Fibroblast of skin of back (primary cell): ENCODE measurements at places on chromosomes 2 and 18.
A peak's percentile ranks its signal among the peaks of the same experiment; 100 is the strongest.

GRCh38 chr2:1459727-1460126 is 46.5 kb downstream of the TPO start:
- no peak for DNase-seq

GRCh38 chr2:209946539-209946938 is 55.9 kb upstream of the RPE start:
- no peak for DNase-seq

- DNase-seq = peak; percentile 73
Observed at GRCh38 chr18:36296650-36297416, 680 bp upstream of the FHOD3 start.

GRCh38 chr18:48022021-48022420 is 91.6 kb upstream of the SMAD2 start:
- no peak for DNase-seq

DNA sequence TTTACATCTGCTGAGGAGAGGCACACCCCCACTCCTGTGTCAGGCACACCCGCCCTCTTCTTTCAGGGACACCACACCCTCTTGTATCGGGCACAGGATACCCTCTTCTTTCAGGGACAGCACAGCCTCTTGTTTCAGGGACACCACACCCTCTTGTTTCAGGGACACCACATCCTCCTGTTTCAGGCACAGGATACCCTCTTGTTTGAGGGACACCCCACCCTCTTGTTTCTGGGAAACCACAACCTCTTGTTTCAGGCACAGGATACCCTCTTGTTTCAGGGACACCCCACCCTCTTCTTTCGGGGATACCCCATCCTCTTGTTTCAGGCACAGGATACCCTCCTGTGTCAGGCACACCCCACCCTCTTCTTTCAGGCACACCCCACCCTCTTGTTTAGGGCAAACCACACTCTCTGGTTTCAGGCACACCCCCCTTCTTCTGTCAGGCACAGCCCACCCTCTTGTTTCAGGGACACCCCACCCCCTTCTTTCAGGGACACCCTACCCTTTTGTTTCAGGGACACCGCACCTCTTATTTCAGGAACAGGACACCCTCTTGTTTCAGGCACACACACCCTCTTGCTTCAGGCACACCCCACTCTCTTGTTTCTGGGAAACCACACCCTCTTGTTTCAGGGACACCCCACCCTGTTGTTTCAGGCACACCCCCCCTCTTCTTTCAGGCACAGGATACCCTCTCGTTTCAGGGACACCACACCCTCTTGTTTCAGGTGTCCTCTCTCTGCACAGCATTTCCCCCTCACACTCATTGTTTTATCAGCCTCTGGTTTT is 96.2 kb downstream of the TPO start:
- DNase-seq = no peak

- no peak for DNase-seq
Observed at GRCh38 chr2:180662941-180663471, 317.4 kb upstream of the UBE2E3 start.

DNA sequence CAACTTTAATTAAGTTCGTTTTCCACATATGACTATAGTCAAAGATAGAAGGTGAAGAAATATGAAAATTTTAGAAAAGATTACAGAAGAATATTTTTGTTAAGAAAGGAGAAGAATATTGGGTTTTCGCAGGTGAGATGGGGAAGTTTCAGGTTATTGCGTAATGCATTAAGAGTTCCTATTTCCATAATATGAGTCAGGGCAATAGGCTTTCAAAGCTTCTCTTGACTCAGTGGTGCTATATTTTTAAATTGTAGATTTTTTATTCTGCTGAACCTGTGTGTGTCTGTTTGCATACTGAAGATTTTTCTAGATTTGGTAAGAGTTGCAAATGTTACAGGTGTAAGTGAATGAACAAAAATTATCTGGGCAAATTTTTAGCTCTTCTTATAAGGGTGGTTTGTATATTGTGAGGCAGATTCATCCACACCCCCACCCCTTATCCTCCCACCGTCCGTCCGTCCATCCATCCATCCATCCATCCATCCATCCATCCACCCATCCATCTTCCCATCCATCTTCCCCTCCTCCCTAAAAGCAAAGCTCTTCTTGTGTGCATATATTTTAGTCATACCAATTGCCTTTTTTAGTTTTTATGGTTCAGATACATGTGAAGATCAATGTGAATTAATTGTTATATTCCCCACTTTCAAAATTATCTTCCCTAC is 69.6 kb downstream of the MYO1B start:
- no peak for DNase-seq

- peak; percentile 17 for DNase-seq
Observed at GRCh38 chr2:111149882-111150455, 29.3 kb downstream of the BCL2L11 start.

DNA sequence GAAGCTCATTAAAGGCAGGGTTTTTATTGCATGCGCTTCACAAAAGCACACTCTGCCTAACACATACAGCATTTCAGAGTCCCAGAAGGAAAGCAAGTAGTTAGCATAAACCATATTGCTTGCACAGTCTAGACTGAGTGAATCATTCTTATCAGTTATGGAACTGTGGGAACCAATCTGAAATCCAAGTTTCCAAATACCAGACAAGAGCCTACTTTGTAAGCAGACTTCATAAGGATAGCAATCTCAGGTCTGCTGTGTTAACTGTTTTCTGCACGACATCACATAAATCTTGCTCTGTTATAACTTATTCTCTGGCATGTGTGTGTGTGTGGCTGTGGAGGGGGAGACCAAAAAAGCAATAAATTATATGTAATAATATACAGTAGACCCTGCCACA is 608.1 kb upstream of the REG3G start:
- no peak for DNase-seq

DNA sequence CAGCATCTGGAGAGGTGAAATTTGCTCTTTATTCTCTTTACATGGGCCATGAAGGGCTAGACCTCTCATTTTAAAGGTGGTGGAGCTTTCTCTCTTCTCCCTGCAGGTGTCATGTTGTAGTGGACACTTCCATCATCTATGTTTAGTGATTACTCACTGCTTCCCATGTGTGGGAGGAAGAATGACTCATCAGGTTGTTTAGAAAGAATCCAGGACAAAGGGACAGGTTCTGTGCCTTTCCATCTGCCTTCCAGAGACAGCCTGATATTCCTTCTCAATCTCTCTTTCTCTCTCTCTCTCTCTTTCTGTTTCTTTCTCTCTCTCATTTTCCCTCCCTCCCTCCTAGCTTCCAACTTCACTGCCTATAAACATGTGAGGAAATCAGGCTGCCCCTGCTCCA is 38.7 kb downstream of the SCG2 start:
- peak; percentile 60 for DNase-seq

DNA sequence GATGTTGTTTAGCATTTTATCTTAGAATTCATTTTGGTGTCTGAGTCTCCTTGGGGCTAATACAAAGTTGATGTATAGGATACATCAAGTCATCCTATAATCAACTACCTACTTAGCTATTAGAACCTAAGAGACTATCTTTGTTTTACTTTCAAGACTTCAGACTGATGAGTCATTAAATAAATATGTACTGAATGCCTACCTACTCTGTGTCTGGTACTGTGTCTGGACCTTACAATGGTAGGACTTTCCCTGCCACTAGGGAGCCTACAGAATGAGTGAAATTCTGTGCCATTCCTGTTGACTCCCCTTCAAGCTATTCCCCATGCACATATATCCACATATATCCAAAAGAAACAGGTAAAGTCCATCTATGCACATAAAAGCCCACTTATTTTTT is 114.5 kb downstream of the ERBB4 start:
- peak; percentile 1 for DNase-seq

DNA sequence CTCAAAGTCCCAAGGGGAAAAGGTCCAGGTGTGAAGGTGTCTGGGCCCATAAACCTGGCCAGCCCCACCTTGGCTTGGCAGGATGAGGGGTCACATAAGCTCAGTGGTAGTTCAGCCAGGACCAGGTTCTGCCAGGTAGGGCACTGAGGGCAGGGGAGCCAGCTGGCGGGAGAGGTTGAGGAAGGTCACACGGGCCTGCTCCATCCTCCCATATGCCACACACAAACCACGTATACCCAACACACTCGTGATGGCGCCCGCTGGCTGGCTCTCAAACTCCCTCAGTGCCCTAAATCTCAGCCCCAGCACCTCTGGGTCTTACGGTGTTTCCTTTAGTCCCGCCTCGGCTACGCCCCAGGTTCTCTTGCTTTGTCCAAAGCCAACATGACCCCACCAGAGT is 160.5 kb downstream of the ZFP36L2 start:
- DNase-seq = no peak

- DNase-seq = peak; percentile 95
Observed at GRCh38 chr2:101844055-101844635, 146.6 kb downstream of the MAP4K4 start.

DNA sequence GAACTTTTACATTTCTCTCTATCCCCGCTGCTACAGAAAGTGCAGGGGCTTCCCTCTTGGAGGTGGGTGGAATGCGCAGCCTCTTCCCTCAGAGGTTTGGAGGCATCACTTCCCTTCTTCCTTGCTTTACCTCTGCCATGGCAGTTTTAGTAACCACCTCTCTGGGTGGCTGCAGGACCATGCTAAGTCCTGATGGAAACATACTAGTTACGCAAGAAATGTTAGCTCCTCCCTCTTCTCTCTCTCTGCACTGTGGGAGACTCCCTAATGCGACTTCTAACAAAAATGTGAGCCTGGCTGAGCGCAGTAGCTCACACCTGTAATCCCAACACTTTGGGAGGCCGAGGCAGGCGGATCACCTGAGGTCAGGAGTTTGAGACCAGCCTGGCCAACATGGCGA is 116.8 kb upstream of the RAB6C start:
- no peak for DNase-seq

DNA sequence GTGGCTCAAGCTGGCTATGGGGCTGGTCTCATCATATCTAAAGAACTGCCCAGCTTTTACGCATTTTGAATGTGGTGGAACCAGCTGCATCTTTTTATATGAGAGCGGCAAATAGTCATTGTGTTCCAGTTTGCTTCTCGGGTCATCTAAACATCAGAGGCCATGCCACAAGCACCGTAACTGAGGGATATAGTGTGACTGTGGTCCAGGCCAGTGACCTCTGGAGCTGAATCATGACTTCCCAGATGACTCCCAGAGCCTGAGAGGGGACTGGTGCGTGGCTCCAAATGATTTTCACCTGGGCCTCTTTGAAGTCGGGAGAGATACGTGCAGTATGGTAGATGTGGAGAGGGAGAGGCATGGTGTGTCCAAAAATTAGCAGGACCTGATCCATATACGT is 271.0 kb downstream of the NEDD4L start:
- no peak for DNase-seq

GRCh38 chr2:143819190-143819735 is 690.0 kb downstream of the ARHGAP15 start:
- DNase-seq = peak; percentile 32

- DNase-seq = peak; percentile 32
Observed at GRCh38 chr2:196170213-196170605, 1.2 kb downstream of the STK17B start.

DNA sequence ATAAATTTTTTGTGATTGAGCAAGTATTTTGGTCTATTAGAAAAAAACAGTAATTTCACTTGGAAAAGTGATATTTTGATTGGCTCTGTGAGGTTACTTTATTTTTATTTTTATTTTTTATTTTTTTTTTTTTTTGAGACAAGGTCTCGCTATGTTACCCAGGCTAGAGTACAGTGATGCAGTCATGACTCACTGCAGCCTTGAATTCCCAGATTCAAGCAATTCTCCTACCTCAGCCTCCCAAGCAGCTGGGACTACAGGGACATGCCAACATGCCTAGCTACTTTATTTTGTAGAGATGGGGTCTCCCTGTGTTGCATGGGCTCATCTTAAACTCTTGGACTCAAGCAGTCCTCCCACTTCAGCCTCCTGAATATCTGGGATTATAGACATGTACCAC is 60.9 kb upstream of the MGAT5 start:
- DNase-seq = peak; percentile 86

DNA sequence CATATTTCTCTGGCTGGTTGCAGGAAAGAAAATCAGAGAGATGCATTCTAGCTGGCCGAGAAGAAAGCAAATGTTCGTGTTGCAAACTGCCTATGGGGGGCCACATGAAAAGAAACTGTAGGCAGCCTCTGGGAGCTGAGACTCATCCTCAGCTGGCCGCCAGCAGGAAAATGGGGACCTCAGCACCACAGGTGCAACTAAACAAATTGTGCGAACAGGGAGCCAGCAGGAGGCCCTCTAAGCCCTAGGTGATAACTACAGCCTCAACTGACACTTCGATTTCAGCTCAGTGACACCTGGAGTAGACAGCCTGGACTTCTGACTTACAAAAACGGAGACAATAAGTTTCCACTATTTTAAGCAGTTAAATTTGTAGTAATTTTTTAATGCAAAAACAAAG is 107.3 kb downstream of the DTNB start:
- no peak for DNase-seq

- peak; percentile 93 for DNase-seq
Observed at GRCh38 chr18:48728204-48728833, 189.5 kb downstream of the CTIF start.

DNA sequence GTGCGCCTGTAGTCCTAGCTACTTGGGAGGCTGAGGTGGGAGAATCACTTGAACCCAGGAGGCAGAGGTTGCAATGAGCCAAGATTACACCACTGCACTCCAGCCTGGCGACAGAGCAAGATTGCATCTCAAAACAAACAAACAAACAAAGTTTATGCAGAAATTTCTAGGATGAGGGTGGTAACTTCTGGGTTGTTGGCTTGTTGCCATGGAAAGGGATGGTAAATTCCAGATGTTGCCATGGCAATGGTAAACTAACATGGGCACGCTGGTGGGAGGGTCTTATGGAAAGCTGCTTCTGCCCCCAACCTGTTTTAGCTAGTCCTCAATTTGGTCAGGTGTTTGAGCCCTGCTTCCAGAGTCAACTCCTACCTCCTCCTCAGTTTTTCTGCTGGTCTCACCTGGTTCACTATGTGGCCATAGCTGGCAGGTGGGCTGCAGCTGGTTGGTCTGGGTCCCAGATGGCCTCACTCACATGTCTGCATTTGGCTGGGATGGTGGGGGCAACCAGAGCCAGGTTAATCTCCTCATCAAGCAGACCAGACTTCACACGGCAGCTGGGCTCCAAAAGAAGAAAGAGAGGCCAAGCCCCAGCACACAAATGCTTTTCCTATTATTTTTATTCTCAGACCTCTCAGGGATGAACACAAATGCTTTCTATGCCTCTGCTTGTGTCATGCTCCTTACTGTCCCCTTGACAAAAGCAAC is 26.6 kb upstream of the TEX44 start:
- DNase-seq = no peak

DNA sequence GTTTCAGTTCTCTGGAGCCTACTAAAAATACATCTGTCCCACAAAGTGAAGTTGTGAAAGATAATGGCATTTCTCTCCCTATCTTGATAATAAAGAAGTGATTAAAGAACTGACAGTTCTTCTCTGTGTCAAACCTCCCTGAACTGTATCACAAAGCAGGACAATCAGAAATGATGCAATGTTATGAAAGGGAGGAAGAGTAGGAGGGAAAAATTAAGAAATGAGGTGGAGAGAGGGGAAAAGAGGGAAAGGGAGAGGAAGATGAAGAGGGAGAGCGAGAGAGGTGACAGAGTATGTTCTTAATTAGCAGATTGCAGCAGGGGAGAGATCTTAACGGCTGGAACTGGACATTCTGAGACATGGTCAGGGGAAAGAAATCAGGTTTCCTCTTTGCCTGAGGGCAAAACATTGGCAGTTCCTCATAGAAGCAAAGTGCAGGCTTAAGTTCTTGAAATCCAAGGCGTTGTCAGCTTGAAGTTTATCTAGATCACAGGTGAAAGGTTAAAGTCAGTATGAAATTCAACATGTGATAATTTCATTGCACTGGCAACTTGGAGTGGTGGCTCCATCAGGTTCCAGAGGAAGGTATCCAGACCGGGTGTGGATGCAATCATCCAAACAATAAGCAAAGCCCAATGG is 54.6 kb downstream of the RDH14 start:
- DNase-seq = no peak
